Fibroblast of gingiva (primary cell): ENCODE measurements at places on chromosomes 7 and 10.

GRCh38 chr7:34840176-34840785 is 182.3 kb downstream of the NPSR1 start:
- DNase-seq: no peak

GRCh38 chr10:51083356-51083853 is 9.1 kb downstream of the PRKG1 start:
- DNase-seq: no peak

GRCh38 chr7:130566168-130566897 is 74.4 kb downstream of the MEST start:
- DNase-seq: no peak

- DNase-seq: peak; percentile 2
Measured at GRCh38 chr7:83882551-83882950, 233.6 kb upstream of the SEMA3E start.

- no peak for DNase-seq
Measured at GRCh38 chr7:130479716-130480400, 12.0 kb upstream of the MEST start.

GRCh38 chr7:492714-493065 is 27.0 kb downstream of the PDGFA start:
- no peak for DNase-seq

DNA sequence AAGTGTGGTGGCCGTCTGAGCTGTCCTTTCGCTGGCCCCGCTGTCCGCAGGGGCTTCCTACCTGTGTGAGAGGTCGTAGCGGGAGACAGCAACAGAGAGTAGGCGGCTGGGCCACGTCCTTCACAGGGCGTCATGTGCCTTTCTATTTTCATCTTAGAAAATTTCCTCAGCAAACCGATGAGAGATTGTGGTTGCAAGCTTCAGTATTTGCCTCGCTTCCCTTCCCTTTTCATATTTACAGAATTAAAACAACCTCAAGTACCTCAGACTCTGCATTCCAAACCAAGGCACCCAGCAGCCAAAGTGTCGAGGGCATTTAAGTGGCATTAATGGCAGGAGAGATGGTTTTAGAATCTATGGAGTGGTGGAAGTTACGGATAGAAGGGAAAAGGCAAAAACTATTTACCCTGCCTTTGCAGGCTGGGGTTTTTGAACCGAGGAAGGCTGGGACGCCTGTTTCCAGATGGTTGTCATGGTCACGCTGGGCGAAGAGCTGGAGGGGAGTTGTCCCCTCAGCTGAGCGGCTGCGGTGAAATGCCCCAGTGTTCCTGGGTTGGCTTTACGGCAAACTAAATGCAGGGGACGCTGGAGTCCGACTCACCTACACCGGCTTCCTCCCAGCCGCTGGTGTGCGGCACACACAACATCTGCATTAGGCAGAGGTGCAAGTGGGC is 41.9 kb downstream of the WIPI2 start:
- no peak for DNase-seq

- no peak for DNase-seq
Measured at GRCh38 chr10:1747590-1748157, 10.3 kb upstream of the ADARB2 start.

GRCh38 chr10:62638062-62638477 is 166.4 kb upstream of the ADO start:
- DNase-seq: no peak

GRCh38 chr7:125878988-125879387 is 949.4 kb upstream of the POT1 start:
- no peak for DNase-seq

DNA sequence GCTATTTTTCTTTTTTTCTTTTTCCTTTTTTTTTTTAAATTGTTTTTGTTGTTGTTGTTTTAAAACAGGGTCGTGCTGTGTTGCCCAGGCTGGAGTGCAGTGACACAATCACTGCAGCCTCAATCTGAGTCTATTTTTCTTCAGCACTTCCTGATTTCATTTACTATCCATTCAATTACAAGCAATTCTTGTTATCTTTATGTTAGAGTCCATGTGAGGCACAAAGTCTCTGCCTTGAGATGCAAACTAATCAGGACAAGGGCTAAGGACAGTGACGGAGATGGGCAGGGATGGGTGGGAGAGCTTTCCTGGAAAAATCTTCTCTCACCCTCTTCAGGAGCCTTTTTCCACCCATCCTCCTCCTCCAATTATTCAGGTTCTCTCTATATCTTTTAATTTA is 157.3 kb upstream of the AUTS2 start:
- no peak for DNase-seq

GRCh38 chr7:69342154-69342884 is 256.0 kb upstream of the AUTS2 start:
- DNase-seq: no peak

- DNase-seq: peak; percentile 68
Measured at GRCh38 chr7:105782391-105783042, 93.9 kb downstream of the ATXN7L1 start.

- no peak for DNase-seq
Measured at GRCh38 chr10:120582753-120583152, 125.7 kb downstream of the PLPP4 start.

- no peak for DNase-seq
Measured at GRCh38 chr7:43281268-43281667, 168.8 kb downstream of the HECW1 start.

DNA sequence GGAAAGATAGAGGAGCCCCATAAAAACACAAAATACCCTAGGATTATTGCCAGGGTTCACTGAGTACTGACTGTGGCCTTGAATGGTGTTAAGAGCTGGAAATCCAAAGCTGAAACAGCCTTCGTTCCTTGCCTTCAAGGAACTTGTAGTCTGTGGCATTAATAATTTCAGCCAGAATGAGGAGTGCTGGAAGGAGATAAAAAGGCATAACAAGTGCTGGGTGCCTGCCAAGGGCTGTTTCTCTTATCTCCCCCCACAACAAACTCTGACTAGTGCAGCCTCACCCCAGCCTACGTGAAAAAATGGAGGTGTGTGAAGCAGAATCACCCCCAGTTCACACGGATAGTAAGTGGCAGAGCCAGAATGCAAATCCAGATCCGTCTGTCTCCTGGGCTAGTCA is 199.1 kb upstream of the LYZL2 start:
- DNase-seq: no peak

GRCh38 chr10:76149182-76149581 is 717.8 kb downstream of the LRMDA start:
- DNase-seq: peak; percentile 6

DNA sequence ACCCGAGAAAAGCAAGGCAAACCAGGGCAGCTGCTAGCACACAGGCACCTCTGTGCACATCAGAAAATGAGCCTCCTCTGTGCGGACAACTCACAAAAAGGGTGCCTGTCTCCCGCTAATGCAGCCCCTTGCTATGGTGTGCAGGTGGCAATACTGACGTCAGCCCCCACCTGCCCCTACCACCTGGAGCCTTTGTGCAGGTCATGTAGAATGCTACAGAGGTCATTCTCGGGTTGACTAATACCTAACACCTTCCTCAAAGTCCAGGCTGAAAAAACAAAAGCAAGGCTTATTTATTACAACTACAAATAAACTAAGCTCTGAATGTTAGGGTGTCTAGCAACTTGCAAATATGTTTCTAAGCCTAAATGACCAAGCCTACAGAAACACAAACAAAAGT is 13.9 kb downstream of the PIP4K2A start:
- no peak for DNase-seq

- peak; percentile 89 for DNase-seq
Measured at GRCh38 chr10:87095236-87095945, 385 bp downstream of the SHLD2 start.

- DNase-seq: no peak
Measured at GRCh38 chr7:49497471-49497870, 276.0 kb upstream of the VWC2 start.

GRCh38 chr10:73647211-73647874 is 6.1 kb upstream of the MYOZ1 start:
- peak; percentile 29 for DNase-seq

GRCh38 chr10:62873866-62874265 is 57.7 kb upstream of the EGR2 start:
- DNase-seq: no peak

- no peak for DNase-seq
Measured at GRCh38 chr10:124262971-124263370, 155.8 kb downstream of the OAT start.

DNA sequence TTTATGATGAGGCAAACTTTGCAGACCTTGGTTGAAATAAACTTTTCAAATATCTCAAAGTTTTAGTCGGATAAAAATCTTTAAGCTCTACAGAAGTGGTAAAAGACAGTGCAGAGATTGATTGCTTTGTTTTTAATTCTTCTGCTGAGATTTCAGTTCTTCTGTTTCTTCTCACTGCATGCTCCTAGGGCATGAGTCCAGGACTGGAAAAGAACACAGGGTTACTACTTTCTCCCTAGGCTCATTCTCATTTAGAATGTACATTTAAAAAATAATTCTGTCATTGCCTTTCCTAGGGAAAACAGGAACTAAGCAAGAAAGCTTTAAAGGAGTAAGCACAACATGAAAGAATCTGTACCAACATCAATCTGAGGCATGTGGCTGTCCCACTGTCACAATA is 256.7 kb upstream of the DGKB start:
- DNase-seq: no peak

GRCh38 chr10:34696423-34696822 is 118.7 kb downstream of the PARD3 start:
- peak; percentile 61 for DNase-seq

DNA sequence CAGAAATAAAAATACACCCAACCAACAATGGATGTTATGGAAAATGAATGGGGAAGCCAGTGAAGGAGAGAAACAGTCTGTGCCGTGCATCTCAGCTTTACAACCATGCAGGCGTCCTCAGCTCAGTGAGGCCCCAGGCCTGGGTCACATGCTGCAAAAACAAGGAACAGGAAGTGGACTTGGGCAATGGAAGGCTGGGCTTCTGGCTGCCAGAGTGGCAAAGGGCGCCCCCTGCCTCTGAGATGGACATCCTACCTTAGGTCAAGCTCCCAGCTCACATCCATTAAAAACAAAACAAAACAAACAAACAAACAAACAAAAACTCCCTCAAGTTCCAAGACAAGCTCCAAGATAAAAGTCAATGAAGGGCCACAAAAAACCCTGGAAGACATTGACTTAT is 54.7 kb upstream of the AFAP1L2 start:
- DNase-seq: no peak

- DNase-seq: no peak
Measured at GRCh38 chr7:104767113-104767512, 246.9 kb upstream of the KMT2E start.

DNA sequence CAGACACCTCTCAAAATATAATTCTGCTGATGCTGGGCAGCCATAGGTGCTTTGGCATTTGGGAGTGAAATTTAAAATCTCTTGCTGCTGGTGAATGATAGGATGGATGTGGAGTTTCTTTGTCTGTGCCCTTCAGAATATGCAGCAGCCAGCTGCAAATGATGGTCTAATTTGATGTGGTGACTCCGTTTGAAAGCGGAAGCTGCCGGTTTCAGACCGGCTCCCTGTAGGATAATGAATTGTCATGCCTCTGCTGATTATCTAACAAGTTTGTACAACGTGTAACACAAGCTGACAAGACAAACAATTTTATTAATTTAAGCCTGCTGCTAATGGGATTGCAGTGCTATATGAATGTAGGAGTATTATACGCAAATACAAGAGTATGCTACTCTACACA is 103.5 kb downstream of the SND1 start:
- DNase-seq: no peak

- no peak for DNase-seq
Measured at GRCh38 chr7:106031300-106032035, 68.4 kb downstream of the CDHR3 start.

DNA sequence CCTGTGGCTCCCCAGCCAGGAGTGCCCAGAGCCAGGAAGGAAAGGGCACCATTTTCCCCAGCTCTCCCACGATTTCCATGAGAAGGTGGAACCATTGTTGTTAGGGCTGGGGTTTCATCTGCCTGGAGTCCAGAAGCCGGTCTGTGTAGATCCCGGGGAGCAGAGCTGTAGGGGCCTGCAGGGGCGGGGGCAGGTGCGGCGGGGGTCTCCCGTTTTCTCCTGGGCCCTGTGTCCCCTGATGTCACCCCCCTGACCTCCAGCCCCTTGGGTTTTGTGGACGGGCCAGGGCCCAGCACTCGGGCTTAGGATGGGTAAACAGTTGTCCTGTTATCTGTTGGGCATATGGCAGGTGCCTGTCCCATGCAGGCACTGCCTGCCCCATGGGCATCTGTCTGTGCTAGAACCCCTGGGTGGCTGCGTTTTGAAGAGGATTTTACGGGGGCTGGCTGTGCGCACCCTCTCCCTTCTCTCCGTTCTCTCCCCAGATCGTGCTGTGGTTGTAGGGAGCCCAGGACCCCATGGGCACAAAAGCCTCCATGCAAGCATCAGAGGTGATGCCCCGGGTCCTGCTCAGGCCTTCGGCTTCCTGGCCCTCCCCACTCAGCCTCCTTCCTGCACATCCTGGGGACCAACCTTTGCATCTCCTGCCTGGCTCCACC is 158.8 kb downstream of the WDR37 start:
- no peak for DNase-seq

- no peak for DNase-seq
Measured at GRCh38 chr10:94443549-94443948, 41.2 kb downstream of the TBC1D12 start.

GRCh38 chr7:1033546-1034145 is 10.7 kb upstream of the GPR146 start:
- no peak for DNase-seq

DNA sequence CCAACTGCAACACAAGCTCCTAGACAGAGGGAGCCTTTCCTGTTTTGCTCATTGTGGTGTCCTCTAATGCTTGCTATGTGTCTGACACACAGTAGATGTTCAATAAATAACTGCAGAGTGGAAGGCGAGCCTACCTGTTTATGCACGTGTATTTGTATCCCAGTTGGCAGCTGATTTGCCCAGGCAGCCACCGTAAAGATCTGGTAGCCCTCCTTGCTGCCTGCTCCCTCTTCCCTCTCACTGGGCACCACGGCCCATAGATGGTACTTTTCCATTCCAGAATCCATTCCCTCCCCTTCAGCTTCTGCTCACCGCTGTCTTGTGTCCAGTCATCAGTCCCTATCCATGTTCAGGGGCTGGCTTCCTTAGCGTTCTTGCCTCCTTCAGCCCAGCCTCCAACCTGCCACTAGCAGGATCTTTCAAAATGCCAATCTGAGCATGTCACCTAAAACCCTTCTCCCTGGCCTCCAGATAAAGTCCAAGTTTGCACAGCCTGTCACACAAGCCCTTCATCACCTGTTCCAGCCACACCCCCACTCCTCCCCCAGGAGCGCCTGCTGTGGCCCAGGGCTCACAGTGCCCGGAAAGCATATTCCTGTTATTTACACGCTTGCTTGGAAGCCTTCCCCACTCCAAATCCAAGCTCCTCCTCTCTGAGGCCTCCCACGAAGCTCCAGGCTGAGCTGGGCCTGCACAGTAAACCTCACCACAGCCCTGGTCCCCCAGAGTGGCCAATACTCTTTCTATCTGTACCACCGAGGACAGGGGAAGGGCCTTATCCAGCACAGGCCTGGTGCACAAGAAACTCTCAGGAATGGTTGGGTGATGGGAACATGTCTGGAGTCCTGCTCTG is 21.0 kb downstream of the ZCCHC24 start:
- peak; percentile 39 for DNase-seq

- DNase-seq: peak; percentile 81
Measured at GRCh38 chr10:102735065-102735562, 8.6 kb upstream of the WBP1L start.

GRCh38 chr10:121154846-121155245 is 303.7 kb downstream of the WDR11 start:
- DNase-seq: no peak
